ENCODE measurements at places on chromosomes 7 and 10. TPM values are rescaled to one million over a fixed set of nuclear protein-coding genes. Genes with fewer than 3 reads are reported as not detected.
A peak's percentile ranks its signal among the peaks of the same experiment; 100 is the strongest.

GRCh38 chr7:24665564-24666294 lies 91.5 kb downstream of the GSDME start:
- DNase-seq: peak; percentile 22

DNA sequence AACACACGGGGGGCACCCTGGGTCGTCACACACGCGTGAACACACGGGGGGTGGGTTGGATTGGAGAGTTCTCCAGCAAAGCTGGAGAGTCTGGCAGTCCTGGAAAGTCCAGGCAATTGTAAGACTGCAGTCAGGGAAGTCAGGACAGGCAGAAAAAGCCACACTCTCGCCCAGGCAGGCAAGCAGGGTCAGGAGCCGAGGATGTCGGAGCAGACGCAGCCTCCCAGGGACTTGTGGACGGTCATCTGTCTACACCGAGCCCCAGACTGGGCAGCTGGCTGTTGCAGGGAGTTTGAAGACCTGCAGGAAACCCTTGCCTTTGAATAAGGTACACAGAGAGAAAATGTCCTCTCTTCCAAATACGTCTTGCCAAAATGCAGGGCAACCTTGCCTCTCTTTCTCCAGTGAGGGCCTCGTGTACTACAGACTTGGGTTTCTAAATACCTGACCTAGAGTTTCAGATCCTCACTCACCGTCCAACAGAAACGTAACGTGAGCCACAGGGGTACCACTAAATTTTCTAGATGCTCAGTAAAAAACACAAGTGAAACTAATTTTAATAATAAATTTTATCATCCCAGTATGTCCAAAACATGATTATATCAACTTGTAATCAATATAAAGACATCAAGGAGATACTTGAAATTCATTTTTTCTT lies 176.7 kb downstream of the ADARB2 start:
- DNase-seq: no peak

DNA sequence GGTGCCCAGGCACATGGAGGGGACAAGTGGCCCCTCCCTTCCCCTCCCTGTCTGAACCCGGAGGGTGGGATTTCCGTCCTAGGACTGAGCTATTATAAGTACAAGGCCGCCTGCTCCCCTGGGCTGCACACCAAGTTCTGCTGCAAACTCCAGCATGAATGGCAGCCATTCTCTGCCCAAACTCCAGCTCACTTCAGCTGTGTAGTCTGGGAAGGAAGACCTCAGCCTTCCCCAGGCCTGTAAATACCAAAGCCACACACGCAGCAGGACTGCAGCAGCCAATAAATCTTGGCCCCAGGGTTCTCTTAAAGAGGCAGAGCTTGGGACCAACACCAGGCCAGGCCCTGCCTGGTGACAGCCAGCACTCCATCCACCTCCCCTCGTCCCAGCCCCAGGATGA lies 291.3 kb upstream of the ZMIZ1 start:
- no peak for DNase-seq

- no peak for DNase-seq
Observed at GRCh38 chr10:75956624-75957023, 525.2 kb downstream of the LRMDA start.

DNA sequence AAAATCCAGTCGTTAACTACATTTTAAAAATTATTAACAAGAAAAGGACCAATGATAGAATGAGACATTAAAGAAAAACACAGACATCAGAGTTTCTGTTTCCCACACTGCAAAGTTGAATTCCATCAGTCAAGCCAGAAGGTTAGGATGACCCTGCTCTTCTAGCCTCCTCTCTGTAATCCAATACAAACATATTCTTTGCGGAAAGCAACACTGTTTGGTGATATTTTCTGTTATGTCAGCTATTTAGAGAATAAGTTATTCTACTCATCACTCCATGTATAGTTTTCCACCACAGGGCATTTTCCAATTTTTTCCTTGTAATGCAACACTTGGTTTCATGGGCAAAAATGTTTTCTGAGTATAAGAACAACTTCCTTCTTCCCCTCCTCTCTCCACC lies 152.3 kb downstream of the EVX1 start:
- DNase-seq: no peak

GRCh38 chr10:125257521-125258108 lies 97.3 kb upstream of the CTBP2 start:
- no peak for DNase-seq

DNA sequence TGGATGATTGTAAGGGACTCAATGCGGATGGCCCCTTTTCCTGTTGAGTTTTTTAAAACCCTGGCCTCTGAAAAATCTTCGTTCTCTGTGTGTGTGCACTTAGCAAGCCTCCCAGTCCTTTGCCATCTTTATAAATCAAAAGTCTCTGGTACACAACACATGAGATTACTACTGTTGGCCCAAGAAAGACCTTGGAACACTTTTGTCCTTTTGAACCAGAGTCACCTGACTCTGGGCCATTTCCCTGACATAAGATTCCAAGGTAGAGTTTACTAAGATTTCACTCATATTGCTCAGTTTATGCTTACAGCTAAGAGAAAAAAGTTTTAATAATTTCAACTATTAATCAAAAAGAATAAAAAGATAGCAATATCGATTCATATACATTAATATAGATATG lies 64.7 kb upstream of the IFRD1 start:
- DNase-seq: no peak

DNA sequence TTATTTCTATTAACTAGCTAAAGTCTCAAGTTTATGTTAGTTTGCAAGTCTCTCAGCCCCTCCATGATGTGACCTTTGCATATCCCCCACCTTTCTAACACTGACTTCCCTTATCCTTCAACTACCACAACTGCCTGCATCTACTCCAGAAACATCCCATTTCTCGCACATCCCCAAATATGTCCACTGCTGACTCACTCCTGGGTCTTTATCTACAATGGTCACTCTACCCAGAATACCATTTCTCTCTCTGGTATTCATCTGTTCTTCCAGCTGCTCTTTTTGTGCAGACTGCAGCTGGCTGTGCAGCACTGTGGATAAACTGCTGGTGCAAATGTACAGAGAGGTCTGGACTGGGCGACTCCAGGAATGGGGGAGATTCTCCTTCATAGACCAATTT lies 32.7 kb upstream of the PRSS1 start:
- no peak for DNase-seq

- no peak for DNase-seq
Observed at GRCh38 chr10:78957471-78958039, 111.2 kb upstream of the ZMIZ1 start.

DNA sequence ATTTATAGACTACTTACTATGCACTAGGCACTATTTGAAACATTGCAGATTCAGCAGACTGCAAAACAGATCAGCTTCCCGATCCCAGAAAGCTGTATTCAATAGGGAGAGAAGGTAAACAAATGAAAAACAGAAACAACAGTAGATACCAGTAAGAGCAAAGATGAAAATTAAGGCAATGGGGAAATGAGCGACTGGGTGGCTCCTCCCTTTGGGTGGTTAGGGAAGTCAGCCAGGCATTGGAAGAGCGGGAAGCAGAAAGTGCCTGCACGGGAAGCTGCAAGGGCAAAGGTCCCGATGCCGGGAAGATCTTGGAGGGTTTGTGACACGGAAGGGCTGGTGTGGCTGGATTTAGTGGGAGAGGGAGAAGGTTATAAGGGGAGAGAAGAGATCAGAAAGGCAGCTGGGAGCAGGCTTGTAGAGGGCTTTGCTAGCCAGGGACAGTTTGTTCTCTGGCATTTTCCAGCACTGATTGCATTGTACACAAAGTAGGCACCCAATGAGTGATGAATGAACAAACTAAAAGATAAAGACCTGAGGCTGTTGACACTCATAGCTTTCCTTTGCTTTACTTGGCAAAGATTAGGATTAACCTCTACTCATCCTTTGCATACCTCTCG lies 67.8 kb downstream of the NAMPT start:
- DNase-seq: no peak

DNA sequence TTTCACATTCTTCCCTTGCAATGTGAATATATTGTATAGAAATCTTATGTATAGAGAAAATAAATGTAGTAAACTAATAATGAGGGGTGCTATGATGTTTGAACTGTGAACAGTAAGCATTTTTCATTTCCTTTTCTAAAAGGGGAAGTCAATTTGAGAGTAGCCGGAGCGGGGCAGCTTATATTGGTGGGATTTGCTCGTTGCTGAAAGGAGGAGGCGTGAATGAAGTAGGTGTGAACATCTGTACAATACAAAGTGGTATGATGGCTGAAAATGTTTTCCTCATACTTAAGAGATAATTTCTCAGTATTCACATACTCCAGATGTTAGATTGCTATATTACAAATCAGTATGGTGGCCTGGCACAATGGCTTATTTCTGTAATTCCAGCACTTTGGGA lies 87.1 kb downstream of the SRI start:
- DNase-seq: no peak

DNA sequence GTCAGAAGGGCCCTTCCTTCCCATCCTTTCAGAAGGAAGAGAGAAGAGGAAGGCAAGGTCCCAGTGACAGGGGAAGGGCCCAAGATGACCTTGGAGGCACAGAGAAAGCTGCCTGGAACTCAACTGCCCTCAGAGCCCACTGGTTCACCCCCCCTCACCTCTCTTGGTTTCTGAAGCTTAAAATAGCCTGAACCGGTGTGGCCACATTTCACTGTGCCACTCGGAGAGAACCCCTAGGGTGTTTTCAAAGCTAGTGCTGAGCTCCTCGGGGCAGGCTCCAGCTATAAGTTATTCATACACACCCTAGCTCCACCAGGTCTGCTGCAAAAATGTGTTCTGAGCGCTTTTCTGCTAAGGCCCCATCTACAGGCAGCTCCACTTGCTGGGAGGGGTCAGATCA lies 60.9 kb upstream of the ADRB1 start:
- no peak for DNase-seq

DNA sequence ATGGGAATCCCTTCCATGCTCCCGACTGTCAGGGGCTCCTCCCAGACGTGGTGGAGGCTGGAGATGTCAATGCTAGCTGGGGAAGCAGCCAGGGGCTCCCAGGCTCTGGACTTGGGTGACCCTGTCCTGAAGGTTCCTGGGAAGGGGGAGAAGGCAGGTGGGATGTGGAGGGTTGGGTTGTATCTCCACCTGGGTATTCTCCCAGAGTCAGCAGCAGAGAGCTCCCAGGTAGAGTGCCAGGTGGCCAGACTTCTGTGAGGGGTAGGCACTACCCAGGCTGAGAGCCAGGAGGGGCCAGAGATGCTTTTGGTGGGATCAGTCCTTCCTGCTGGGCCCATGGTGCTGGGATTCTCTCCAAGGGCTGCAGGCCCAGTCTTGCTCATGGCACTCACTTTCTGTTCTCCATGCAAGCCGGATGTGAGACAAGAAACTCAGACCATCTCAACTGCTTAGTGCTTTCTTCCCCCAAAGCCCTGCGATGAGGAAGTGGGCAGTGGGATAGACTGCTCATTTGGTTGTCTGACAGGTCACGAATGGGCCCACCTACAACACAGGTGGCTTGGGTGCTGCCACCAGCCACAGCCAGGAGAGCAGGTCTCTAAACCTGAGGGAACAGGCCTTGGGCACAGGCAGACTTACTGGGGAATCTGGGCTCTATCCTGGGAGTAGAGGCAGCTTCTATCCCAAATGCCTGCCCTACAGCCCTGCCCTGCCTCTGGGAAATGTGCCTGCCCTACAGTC lies 52.5 kb upstream of the CAMK2B start:
- DNase-seq: no peak

DNA sequence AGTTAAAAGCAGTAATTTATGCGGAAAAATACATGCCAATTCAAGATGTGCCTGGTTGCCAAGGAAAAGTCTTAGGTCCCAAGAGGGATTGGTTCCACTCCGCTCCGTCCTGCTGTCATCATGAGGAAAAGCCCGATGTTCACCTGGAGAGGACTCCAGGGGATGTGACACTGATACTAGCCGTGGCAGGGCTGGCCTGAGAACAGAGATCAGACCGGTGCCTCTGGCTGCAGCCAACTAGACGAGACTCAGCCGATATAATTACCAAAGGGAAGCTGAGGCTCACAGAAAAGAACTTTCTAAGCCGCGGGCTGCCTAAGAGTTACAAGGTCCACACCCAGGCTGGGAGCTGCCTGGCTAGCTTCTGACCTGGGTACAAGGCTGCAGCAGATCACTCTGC lies 81.3 kb upstream of the UNC5B start:
- no peak for DNase-seq

DNA sequence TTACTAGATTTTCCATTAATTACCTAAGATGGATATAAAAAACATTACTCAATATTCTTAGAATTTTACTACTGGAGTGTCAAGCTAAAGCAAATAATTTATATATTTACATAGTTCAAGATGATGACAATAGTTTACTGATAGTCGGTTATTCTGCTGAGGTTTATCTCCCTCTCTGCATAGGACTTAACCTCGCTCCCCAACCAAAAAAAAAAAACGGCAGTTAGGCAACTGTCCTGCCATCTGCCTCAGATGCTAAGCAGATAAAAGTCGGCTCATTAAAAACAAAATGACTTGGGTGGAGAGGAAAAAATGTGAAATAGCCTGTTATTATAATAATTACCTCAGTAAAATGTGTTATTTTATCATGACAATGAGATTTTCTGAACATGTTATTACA lies 14.0 kb upstream of the ITGB8 start:
- no peak for DNase-seq

- no peak for DNase-seq
Observed at GRCh38 chr10:35992107-35992506, 350.0 kb upstream of the FZD8 start.

- DNase-seq: no peak
Observed at GRCh38 chr7:30163231-30163894, 28.6 kb downstream of the MTURN start.

GRCh38 chr7:94642838-94643653 lies 12.9 kb downstream of the SGCE start:
- DNase-seq: no peak

DNA sequence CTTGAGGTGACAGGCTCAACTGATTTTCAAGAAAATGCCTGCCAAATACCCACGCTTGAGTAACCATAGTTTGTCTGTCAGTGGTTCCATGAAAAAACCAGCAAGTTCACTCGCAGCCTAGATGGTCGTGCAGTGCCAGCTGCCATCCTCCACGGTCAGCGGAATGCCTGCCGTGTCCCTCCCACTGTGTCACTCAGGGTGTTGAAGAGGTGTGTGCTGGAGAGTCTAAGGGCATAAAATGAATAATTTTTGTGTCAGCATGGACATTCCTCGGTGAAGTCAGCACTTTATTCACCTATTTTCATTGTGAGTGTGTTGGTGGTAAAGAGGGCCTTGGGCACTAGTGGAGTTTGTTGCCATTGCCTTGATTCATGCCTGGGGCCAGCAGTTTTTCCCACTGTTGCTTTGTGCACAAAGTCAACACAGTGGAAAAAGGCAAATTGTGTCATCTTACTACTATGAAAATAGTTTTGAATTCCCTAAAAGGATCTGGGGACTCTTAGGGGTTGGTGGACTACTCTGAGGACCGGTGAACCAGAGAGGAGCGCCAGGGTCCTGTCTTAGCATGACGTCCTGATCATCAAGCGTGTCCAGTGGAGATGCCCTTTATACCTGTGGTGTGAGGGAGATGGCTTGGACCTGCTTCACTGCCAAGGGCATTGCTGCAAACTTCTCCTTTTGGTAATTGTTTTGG lies 17.6 kb downstream of the MINDY4 start:
- DNase-seq: no peak

The LRGUK gene
- total RNA-seq: 0.31 TPM

The HHEX gene
- total RNA-seq: not detected

The FBXL13 gene
- total RNA-seq: 0.66 TPM

The PRKAR2B gene
- total RNA-seq: 1.1 TPM

The SH2D4B gene
- 0.13 TPM for total RNA-seq

The POLR3A gene
- total RNA-seq: 26.0 TPM

The IDI2 gene
- not detected for total RNA-seq
